Choroid plexus epithelial cell (primary cell): ENCODE measurements at places on chromosomes 5 and 9.

DNA sequence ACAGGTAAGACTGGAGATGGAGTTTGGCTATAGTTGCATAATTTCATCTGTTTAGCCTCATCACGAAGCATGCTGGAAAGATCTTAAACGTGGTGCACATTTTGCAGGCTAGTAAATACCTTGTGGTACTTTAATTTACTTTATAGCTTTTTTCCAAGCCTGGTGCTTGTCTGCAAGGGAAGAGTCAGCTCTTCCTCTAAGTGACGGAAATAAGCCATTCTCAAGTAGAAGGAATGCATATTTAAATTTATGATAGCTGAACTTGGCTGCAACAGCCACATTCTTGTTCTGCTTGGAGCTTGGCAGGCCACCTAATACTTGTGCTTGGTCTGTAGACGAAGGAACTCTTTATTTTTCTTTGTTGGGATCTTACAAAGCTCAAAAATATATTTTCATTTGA lies 188.0 kb upstream of the PIK3R1 start:
- DNase-seq = peak; percentile 81

- DNase-seq = peak; percentile 37
Measured at GRCh38 chr9:21711504-21711903, 90.9 kb upstream of the MTAP start.

- peak; percentile 57 for DNase-seq
Measured at GRCh38 chr5:2103940-2104339, 221.2 kb upstream of the IRX4 start.

GRCh38 chr9:91422758-91423711 lies 597 bp downstream of the NFIL3 start:
- DNase-seq = peak; percentile 82

DNA sequence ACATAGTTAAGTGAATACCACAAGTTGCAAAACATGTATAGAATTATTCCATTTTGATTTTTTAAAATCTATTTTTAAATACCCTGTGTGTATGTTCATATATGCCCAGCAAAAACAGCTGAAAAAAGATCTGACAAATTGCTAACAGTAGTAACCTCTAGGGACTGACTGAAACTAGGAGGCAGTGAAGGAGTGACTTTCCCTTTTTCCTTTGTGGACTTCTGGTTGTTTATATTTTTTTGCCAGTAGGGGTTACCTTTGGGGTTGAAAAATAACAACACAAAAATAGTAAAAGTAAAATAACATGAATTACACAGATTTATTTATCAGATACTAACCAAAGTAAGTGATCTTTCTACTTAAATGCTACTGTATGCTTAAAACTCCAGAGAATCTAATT lies 2.9 kb downstream of the MEGF9 start:
- no peak for DNase-seq

DNA sequence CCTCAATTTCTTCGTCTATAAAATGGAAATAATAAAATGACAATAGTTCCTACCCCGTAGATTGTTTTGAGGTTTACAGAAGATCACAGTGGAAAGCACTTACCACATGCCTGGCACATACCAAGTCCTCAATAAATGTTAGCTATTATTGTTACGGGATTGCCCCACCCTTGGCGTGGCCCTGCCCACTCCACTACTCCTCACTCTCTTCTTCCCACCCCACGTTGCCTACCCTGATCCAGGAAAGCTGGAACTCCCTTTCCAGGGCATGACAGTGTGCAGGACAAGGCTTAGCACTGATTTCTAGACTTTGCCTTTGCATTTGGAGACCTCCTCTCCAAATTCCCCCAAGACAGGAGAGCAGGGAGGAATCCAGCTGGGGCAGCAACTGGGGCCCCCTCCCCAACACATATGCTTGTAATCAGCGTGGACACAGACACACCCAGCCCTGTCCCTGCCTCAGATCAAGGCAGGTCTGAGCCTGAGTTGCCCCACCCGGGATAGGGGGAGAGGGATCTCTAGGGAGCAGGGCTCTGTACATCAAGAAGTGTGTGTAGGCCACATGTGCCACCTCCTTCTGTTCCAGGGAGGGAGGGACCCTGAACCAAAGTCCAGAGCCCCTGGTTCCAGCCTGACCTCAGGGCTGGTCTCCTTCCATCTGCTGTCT lies 6.7 kb downstream of the SLC4A9 start:
- no peak for DNase-seq

- peak; percentile 35 for DNase-seq
Measured at GRCh38 chr9:13778631-13779030, 499.1 kb upstream of the MPDZ start.
